WERI-Rb-1 (cell line): ENCODE measurements at places on chromosomes 3 and 15.

DNA sequence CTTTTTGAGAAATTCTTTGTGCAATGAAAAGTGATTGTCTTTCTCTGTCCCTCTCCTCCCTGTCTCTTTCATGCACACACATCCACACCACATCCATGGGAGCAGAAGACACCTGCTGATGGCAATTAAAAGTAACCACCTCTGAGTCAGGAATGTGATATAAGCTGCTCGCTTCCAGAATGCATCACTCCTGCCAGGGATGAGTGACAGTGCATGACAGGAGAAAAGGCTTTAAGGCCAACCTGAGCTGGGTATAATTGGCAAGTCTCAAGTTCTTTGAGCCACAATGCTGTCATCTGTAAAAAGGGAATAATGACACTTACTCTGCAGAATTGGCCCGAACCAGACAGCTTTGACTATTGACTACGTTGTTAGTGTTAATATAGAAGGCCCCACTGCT is 59.6 kb downstream of the UBP1 start:
- no peak for DNase-seq

GRCh38 chr15:99209326-99209725 is 40.1 kb downstream of the TTC23 start:
- no peak for DNase-seq

DNA sequence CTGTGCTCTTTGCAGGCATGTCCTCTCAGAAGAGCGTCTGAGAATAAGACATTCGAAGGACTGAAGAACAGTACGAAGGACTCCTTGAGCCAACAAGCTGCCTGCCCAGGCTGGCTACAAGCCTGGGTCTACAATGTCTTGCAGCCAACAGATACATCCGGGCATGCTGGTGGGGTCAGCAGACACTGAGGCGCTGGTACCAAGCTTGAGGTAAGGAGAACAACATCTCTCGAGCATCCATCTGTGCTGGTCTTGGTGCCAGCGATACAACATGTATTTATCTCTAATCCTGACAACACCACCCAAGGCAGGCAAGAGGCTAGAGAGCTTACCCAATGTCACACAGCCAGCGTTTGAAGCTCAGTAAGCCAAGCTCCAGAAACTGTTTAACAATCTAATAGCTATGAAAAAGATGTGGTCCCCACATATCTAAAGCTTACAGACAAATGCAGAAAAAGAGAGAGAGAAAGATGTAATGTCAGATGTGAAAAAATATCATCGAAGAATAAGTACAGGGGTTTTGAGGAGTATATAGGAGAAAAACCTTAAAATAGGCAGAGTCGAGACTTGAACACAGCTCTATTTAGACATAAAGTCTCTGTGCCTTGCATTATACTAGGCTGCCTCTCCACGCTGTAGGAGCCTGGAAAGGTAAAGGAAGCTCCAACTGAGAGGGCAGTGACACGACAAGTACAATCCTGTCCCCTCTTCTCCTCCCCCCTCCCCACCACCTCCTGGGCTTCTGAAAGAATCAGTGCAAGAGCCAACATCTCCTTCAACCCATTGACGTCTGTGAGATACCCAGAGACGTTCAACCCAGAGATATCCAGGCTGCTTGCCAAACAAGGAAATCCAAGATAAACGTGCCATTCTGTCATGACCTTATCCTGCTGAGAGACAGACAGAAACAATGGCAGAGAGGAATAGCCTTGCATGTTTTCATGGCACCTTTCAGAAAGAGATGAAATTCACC is 39.4 kb downstream of the WWTR1 start:
- no peak for DNase-seq

- DNase-seq: no peak
These were observed 84.4 kb upstream of the HES1 start for GRCh38 chr3:194051366-194052149.

DNA sequence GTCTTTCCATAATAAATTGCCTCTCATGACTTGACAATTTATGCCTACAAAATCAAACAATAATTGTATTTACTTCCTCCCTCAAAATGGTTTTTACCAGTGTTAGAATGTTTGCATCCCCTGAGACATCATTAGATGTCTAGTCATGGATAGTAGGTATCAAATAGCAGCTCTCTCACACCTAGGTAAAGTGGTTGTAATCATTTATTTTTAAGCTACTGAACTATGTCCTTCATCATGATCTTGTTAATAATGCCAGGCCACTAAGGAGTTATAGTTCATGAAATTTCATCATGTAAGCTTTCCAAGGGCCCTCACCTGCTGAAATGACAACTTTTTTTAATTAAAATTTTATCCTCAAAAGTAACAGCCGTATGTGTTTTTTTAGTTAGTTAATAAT is 134.1 kb downstream of the ARPP21 start:
- no peak for DNase-seq

DNA sequence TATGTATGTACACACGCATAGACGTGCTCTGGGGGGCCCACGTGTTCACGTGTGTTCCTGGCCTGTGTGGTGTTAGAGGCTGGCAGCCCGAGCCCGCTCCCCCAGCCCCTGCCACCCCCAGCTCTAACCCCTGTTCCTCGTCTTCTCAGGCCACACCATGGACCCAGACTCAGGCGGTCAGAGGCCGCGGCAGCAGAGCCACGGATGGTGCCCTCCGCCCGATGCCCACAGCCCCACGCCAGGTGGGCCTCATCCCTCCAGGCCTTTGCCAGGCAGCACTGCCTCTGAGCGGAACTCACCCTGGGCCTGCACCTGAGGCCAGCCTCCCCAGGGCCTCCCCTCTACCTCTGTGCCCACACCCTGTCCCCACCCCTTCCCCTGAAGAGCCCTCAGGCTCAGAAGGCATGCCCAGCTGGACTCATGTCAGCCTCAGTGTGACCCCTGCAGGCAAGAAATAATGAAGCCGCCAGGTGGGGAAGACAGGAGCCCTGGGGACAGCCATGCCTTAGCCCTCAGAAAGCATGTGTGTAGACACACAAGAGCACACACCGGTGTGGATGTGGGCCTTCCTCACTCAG is 16.4 kb upstream of the GNAT1 start:
- no peak for DNase-seq

- DNase-seq: no peak
These were observed 84.9 kb downstream of the SMAD6 start for GRCh38 chr15:66786708-66787488.

GRCh38 chr15:25061808-25062550 is 107.2 kb downstream of the SNRPN start:
- DNase-seq: no peak

DNA sequence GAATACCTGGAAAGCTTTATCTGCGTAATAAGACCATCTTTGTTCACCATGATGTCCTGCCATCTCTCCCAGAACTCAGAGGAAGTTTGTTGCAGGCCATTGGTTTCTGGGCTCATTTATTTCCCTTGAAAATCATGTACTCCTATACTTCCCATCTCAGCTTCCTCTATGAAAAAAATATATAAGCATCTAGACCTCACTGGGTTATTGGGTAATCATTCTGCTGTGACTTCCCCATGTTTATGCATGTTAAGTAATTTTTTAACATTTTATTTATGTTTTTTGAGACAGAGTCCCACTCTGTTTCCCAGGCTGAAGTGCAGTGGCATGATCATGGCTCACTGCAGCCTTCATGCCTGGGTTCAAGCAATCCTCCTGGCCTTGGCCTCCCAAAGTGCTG is 184.5 kb downstream of the ZPLD1 start:
- no peak for DNase-seq

DNA sequence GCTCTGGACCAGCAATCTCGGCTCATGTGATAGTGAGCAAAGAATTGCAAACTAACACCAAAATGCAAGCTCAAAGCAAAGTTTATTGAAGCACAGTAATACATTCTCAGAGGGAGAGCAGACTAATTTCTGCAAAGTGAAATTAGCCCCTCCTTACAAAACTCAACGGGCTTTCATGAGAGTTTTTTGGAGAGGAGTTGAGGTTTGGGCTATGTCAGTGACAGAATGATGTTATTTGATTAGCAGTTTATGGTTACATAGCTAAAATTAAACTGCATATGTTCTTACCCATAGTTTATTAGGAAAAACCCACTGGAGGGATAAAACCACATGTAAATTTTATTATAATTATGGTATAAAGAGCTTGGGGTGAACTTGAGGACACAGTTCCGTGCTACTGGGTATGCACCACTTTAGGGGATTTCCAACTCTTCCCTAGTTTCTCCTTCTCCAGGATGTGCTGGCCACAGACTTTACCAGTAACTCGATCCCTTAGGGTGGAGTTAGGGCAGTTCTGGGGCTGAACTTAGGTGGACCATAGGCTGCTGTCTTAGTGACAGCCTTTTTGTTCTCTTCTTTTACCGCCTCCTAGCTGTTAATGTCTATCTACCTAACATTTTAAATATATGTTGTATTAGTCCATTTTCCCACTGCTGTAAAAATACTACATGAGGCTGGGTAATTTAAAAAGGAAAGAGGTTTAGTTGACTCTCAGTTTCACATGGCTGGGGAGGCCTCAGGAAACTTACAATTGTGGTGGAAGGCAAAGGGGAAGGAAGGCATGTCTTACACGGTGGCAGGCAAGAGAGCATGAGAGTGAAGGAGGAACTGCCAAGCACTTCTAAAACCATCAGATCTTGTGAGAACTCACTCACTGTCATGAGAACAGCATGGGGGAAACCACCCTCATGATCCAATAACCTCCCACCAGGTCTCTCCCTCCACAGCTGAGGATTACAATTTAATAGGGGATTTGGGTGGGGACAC is 8.9 kb upstream of the AADACL2 start:
- DNase-seq: no peak

DNA sequence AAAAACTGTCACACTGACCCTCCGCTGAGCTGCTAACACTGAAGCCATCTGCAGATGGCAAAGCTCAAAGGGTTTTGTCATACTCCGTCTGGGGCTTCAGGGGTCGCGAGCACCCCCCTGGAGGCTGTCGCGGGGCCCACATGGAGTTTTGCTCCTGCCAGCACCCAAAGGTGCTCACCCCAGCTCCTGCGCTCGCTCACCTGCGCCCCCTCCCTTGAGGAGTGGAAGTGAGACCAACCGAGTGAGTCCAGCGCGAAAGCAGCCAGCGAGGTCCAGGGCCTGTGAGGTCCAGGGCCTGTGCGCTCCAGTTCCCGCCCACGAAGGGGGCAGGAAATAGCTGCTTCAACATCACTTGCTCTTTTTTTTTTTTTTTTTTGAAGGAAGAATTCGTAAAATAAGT is 208.5 kb downstream of the ROBO2 start:
- DNase-seq: no peak

DNA sequence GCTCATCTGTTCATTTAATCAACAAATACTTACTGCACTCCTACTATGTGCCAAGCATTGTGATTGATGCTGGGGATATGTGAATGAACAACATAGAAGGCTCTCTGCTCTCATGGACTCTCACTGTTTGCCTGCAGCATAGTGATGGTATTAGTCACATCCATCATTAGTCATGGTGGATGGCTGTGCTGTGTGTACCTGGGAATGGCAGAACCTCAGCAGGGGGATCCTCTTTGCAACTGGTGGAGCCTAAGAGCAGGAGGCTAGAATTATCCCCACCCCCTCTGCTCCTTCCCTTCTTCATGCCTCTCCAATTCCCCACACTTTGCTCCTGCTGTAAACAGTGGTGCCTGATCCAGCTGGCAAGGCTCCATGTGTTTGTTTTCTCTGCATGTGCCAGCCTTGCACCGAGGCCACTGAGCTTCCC is 20.5 kb downstream of the BOC start:
- DNase-seq: no peak

- DNase-seq: peak; percentile 85
These were observed 246.5 kb downstream of the PTPRG start for GRCh38 chr3:61807865-61808276.

GRCh38 chr3:40317061-40317855 is 7.8 kb downstream of the EIF1B start:
- DNase-seq: peak; percentile 35

DNA sequence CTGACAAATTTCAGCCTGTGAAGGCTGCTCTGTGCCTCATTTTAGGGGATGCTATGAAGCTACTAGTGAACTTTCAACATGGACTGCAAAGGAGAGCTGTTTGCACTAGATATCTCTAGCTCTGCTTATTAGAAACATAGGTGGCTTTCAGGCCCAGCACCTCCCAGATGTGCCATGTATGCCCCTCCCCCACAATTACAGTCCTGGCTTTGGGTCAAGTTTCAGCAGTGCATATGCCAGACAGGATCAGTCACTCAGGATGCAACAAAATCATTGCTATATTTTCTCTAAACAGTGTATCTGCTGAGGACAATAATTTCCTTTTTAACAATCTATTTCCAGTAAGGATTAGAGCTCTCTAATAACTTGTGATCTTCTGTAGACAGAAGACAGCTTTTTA is 178.8 kb upstream of the STAC start:
- DNase-seq: peak; percentile 47

- DNase-seq: no peak
These were observed 4.9 kb upstream of the PPP1R2 start for GRCh38 chr3:195548006-195548405.

DNA sequence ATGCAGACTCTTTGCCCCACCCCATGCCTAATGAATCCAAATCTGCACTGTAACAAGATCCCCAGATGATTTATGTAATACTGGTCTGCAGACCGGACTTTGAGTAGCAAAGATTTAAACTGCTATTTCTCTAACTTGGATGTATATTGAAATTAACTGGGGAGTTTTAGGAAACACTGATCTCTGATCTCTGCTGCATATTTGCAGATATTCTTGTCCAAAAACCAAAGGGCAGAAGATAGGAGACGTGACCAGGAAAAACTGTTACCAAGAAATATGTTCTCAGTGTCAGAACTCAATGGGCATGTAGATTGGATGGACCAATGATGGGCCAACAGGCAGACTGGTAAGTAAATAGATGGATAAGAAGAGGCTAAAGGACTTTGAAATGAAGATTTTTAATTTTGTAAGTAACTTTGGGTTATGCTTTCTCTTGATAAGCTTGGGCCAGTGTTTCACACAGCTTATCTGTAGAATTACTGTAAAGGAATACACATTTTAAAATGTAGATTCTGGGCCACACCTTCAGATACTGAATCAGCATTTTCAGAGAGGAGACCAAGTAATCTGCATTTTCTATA is 64.5 kb upstream of the TP63 start:
- no peak for DNase-seq

DNA sequence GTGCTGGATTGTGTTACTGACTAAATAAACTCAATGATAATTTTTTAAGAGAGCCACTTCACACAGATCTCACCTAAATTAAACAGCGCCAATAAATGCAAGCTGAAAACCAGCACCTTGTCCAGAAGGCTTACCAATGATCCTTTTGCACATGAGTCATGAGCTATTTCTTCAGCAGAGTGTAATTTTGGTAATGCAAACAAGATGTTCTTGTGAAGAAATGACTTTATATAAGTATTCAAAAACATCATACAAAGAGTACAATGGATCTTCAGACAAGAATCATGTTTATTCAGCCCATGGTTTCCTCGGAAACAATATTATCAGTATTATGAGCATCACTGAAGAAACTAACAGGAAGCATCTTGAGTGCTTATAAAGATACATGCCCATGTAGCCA is 263.8 kb upstream of the UBE2E2 start:
- no peak for DNase-seq

- DNase-seq: no peak
These were observed 163.9 kb downstream of the RAB11A start for GRCh38 chr15:66033143-66033542.

DNA sequence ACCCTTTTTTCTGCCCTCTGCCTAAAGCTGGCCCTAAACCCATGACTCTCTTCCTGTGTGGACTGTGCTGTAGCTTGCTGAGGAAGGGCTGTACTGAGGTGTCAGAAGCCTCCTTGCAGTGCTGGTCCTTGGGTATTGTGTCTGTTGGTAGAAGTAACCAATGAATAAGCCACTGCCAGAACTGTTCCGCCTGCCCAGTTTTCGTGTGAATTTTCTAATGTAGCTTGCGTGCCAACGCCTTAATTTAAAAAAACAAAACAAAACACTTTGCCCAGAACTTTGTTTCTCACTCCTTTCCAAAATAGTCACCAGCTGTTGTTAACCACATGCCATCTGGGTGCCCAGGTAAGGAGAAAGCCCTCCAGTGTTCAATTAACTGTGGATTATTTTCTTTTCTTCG is 101.9 kb downstream of the KLHL25 start:
- DNase-seq: no peak
